ENCODE measurements at places on chromosomes 11 and 22.

DNA sequence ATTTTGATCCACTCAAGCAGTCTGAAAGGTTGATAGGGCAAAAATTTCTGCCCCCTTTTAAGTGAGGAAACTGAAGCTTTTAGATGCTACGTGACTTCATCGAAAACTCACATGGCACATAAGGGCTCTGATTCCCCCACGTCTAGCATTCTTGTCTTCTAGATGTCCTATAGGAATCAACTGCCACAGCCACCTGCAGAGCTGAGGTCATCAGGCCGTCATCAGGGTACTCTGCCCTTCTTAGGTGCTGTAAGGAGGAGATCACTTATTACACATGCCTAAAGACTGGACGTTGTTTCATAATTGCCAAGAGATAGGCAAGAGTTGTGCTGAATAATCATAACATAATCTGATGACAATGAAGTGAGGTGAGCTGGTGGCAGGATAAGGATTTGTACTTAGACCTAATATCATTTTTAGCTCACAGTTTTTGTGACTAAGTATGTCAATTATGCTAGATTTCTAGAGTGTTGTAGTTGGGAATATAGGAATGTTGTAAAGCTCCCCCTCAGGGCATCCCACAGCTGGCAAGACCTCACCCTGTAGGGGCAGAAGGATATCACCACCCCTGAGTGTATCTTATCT, 349.4 kb downstream of the METTL15 start:
- no peak for DNase-seq

DNA sequence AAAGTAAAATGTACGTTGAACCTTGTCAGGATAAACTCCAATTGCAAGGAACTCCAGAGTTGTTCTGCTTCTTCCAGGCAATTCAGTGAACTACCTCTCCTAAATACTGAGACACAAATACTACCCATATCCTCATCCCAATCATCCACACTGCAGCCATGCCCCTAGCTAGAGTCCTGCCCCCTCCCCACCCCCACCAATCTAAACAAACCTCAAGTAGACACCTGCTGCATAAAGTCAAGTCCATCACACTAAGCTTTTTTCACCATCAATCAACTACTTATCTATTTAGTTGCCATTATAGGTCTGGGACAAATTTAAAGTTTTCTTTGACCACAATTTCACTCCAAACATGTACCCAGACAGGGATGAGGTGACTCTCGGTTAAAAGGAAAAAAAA, 93.2 kb upstream of the APOA1 start:
- peak; percentile 6 for DNase-seq

GRCh38 chr22:32625985-32626384, 151.4 kb downstream of the FBXO7 start:
- DNase-seq: no peak

- DNase-seq: no peak
Observed at GRCh38 chr11:2325123-2325522, 23.3 kb downstream of the TSPAN32 start.

GRCh38 chr11:45661439-45662055, 3.9 kb downstream of the CHST1 start:
- no peak for DNase-seq

GRCh38 chr22:35575116-35575748, 34.6 kb downstream of the RASD2 start:
- peak; percentile 14 for DNase-seq

- DNase-seq: no peak
Observed at GRCh38 chr11:112213753-112214152, 12.5 kb upstream of the PTS start.

GRCh38 chr11:92859156-92859690, 110.2 kb upstream of the MTNR1B start:
- DNase-seq: no peak

DNA sequence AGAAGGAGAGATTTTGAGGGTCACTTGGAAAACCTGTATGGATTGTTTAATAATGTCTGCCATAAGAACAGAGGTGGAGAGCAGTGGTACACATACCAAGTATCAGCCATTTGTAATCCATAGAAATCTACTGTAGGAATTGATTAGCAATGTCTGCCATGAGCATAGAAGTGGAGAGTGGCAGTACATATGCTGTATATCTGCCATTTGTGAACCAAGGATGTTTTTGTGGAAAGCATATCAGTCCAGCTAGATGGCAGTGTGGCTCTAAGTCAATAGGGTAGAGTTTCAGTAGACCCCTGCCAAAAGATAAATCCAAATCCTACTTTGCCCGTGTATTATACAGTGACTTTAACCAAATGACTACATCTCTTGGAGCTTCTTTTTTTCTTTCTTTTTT, 82.9 kb upstream of the SEZ6L start:
- DNase-seq: peak; percentile 8

DNA sequence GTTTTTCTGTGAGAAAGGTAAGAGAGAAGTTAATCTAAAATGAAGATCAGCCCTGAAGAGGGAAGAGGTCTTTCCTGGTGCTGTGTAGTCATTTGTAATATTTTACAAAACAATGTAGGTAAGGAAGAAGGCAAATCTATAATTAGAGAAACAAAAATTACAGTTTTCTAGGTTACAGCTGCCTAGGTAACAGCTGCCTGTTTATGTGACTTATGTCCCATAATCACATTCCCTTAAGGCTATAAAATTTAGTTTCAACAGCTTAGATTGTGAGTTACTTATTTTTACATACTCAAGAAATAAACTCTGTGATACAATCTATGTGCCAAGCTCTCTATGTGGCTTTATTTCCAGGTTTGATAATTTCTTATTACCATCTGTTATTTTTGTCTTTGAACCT, 19.8 kb downstream of the LUZP2 start:
- no peak for DNase-seq

GRCh38 chr11:120304526-120304925, 20.6 kb upstream of the TLCD5 start:
- no peak for DNase-seq

DNA sequence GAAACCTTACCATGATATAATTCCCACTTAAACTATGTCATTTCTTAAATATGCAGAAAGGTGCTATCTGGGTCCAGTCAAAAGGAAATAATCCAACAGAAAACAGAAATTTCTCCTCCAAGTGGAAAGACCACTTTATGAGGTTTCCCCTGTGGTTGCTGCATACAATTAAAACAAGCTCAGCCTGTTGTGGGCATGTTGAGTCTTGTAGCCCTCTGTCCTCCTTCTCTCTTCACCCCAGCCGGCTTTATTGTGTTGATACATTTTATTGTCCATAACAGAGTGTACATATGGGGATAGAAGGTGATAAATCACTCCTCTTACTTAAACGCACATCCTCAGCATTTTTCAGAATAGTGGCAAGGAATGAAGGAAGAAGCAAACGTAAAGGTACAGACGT, 126.0 kb upstream of the MTNR1B start:
- DNase-seq: peak; percentile 63

DNA sequence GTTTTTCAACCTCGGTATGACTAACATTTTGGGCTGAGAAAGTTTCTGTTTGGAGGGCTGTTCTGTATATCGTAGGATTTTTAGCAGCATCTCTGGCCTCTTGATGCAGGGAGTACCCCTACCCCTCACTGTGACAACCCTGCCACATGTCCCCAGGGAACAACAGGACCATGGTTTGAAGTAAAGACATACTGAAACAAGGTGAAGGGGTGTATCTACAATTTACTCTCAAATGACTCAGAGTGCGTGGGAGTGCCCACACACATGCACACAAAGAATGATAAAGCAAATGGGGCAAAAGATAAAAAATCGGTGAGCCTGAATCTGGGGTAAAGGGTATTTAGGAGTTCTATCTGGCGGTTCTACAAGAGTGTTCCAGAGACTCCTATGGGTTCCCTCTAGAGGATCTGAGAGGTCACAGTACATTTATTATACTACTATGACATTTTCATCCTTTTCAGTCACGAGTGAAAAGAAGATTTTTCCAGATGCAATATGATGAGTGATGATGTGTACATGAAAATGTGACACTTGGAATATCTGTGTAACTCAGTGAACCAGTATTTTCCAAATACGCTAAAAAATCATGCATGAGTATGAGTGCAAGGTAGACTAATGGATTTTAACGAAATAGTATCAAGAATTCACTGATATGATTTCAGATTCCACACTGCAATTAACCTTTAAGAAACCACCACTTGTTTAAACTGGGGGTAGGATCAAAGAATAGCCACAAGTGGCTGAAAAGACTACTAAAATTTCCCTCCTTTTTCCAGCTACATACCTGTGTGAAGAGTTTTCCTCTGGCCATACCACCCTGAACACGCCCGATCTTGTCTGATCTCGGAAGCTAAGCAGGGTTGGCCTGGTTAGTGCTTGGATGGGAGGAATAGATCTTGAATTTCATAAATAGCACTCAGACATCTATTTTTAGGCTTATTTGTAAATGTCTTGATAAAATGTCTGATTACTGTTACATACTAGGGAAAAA, 56.3 kb upstream of the YPEL1 start:
- DNase-seq: no peak

- no peak for DNase-seq
Observed at GRCh38 chr11:75652936-75653335, 15.9 kb downstream of the MAP6 start.

DNA sequence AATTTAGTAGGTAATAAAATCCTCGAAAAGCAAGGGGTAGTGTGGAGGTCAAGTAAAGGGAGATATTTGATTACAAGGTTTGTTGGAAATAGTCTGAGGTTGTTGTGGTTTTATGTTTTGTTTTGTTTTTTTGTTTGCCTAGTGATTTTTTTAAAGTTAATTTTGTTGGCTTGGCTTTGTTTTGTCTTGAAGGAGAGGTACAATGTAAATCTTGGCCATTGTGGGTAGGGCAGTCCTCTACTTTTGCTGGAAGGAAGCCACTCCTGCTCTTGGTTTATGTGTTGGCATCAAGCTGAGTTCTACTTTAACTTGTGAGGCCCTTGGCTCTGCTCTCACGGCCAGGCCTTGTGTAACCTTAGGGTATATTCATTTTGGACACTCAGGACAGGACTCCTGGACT, 3.2 kb downstream of the AMOTL1 start:
- no peak for DNase-seq

- DNase-seq: no peak
Observed at GRCh38 chr11:112297248-112297866, 36.7 kb upstream of the PLET1 start.

- peak; percentile 78 for DNase-seq
Observed at GRCh38 chr11:100719362-100719761, 32.3 kb downstream of the ARHGAP42 start.
